ENCODE measurements at places on chromosomes 3 and 15.

DNA sequence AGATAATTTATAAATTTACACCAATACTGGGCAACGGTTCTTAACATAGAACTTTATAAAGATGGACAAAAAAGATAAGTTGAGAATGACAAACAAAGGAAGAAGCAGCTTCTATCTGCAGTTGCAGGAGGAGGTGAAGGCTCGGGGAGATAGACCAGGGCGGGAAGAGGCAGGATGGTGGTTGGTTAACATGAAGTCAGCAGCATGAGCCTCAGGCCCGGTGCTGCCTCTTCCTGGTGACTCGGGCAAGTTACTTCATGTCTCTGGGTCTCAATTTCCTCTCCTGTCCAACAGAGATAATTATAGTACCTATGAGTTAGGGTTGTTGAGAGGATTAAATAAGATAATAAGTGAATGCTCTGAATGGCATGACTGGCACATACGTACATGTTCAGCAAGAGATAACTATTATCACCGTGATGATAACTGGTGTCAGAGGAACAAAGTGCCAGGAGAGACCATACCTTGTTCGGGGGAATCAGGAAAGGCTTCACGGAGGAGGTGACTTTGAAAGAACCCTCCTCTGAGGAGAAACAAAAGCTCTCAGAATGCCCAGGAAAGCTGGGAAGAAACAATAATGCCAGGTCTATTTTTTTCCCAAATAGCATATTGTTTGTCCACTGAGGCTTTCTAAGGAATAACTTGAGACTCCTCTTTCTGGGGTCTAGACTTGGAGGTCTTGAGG lies 4.4 kb downstream of the PAK6 start:
- no peak for DNase-seq

- DNase-seq: no peak
These were observed 486.0 kb upstream of the ADAMTS9 start for GRCh38 chr3:65173841-65174240.

GRCh38 chr15:68434021-68434420 lies 2.1 kb upstream of the ITGA11 start:
- DNase-seq: no peak

- DNase-seq: no peak
These were observed 87.4 kb downstream of the FNDC3B start for GRCh38 chr3:172126741-172127140.

GRCh38 chr15:38636597-38636996 lies 72.0 kb upstream of the RASGRP1 start:
- DNase-seq: no peak

DNA sequence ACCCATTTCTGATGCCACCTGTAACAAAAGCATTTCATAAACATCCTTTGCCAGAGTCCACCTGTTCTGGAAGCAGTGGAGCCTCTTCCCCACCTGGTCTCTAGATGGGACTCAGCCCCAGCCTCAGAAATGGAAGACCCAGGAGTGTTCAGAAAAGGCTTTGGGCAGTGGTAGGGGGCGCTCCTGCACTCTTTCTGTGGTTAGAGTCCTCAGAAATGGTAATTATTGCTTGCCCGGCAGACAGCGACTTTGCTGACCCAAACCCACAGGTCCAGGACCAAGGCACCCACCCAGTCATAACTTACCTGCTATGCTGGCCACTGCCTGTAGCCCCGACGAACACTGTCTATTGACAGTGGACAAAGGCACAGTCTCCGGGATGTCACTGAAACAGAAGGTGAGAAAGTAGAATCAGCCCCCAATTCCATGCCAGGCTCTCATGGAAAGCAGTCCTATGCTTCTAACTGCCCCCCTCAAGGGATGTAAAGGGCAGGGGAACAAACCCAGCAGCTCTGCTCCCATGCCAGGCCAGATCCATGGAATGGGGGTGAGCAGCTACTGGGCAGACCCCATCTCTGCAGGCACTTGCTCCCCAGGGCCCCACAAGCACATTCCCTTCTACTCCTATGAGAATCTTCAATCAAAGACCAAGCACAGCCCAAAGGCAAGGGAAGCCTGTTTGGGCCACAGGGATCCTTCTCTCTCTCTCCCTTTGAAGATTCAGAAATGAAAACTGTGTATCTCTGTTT lies 5.1 kb downstream of the ACAA1 start:
- no peak for DNase-seq

- no peak for DNase-seq
These were observed 7.2 kb downstream of the SUSD5 start for GRCh38 chr3:33211444-33211843.

GRCh38 chr3:197598404-197598980 lies 42.7 kb upstream of the BDH1 start:
- no peak for DNase-seq

DNA sequence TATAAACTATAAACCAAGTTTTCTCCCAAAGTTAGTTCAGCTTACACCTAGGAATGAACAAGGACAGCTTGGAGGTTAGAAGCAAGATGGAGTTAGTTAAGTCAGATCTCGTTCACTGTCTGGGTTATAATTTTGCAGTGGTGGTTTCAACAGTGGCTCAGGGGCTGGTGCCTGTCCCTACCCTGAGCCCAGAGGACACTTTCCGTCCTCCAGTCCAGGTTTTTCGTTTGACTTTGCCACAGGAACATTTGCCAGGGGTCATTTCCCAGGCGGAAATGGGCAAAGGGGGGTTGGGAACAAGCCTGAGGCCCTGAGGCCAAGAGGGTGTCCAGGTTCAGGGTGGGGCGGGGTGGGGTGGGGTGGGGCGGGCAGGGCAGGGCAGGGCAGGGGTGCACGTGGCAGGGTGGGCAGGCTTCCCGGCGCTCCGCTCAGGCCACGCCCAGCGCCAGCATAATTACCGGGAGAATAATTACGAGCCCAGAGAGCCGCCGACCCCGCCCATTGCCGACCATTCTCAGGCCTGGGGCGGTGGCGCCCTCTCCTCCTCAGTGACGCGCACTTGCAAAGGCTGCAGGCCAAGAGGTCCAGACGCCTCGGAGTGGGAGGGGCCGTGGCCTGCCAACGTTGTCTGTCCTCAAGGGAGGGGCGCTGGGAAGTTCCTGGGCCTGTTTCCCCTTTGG lies 70.4 kb downstream of the KLF13 start:
- DNase-seq: peak; percentile 49

- no peak for DNase-seq
These were observed 91.5 kb downstream of the ITPR1 start for GRCh38 chr3:4584456-4585249.

GRCh38 chr3:56366641-56367162 lies 101.6 kb downstream of the ERC2 start:
- no peak for DNase-seq

DNA sequence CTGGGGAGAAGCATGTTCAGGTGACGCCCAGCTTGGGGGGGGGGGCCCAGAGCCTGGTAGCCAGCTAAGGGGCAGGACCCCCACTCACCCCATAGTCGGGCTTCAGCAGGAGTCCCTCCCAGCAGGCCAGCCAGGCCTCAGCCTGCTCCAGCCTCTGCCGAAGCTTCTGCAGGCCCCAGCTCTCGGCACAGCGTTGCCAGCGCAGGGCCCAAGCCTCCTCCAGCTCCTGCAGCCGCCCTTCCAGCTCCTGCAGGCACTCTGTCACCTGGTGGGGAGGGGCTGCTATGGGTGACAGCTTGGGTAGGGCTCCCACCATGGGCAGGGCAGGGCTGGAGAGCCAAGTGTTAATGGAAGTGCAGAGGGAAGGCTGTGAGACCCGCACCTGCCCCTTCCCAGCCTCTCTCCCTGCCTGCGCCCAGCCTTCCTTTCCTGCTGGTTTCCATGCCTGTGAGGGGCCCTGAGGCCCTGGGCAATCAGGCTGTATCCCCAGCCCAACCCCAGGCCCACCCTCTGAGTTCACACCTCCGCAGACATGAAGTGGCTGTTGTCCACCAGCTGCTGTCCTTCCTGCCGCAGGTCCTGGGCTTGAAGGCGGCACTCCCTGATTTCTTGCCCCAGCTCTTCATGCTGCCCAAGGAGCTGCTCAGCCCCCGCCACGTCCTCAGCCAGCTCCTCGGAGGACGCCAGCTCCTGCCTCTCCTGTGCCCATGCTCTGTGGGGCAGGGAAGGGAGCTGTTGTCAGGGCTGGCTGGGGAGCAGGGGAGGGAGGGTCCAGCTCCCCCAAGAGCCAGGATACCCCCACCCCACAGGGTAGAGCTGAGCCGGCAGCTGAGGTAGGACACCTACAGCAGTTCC lies 14.3 kb downstream of the PLA2G4B start:
- DNase-seq: no peak

GRCh38 chr3:174955513-174956016 lies 96.4 kb downstream of the NAALADL2 start:
- no peak for DNase-seq

- no peak for DNase-seq
These were observed 7.7 kb downstream of the CCR5 start for GRCh38 chr3:46378426-46378942.

- no peak for DNase-seq
These were observed 126.5 kb downstream of the DTWD1 start for GRCh38 chr15:49747340-49747739.

DNA sequence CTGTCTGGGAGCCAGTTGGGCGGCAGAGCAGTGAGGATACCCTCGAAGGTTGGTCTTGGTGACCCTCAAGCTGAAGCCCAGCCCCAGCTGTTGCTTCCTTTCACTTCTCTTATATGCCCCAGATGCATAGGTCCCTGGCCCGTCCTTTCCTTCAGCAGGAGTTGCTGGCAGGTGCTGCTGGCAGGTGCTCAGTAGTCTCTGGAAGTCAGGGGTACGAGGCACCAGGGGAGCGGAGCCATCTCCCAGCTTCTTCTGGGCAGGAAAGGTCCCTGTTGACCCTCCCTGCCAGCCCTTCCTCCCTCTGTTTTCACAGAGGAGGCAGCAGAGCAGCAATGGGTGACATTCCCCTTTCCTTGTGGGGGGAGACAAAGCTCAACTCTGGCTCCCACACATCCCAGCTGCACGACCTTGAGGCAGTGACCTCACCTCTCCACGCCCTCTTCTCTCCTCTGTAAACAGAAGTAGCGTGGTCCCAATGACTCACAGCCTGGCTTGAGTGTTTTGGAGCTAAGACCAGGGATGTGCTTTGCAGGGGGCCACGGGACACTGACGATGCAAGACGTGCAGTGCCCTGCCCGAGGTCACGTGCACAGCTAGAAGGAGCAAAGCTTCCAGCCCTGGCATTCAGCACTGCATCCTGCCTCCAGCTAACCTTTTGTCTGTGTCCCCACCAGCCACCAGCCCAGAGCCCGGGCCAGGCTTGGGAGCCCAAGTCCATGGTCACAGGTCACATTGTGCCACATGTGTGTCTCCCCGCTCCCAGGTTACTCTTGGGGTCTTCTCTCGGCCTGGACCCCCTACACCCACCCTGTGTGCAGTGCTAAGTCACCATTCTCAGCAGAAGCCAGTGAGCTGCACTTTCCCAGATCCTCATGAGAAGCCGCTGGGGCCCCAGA lies 49.7 kb downstream of the SLC6A6 start:
- no peak for DNase-seq

DNA sequence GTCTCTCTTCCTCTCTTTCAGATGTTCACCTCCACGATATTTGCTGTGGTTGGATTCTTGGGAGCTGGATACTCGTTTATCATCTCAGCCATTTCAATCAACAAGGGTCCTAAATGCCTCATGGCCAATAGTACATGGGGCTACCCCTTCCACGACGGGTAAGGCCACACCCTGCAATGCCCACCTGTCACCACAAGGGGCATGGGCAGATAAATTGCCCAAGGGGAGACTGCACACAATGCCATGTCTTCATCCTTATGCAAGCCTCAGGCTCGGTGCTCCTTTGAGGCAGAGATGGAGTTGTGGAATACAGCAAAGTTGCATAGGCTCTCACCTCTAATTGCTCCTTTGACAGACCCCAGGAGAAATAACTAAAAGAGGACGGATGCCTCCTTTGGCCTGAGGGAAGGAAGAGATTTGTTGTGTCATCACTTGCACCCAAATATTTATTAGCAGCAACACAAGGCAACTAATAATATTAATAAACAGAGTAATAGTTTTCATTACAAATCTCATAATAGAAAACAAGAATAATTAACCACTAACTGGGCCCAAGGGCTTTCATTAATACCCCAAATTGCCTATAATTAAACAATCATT lies 13.2 kb downstream of the TM4SF4 start:
- no peak for DNase-seq

GRCh38 chr15:60128000-60128376 lies 123.9 kb downstream of the FOXB1 start:
- DNase-seq: no peak

- DNase-seq: no peak
These were observed 32.0 kb downstream of the PIK3CA start for GRCh38 chr3:179179979-179180759.

DNA sequence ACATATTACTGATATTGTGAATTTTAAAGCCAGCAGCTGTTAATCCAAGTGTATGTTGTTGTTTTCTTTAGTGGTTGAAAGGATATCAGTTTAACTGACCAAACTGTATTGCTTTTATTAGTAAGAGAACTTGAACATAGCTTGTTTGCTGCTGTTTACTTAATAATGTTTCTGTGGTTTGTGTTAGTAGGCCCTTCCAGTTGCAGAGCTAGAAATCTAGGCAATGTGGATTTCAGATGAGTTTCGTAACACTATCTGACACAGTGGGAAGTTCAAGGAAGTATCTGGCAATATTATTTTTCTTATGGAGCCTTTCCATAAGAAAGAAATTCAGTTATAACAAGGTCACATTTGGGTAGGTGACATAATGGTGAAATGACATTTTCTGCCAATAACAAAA lies 18.5 kb downstream of the ZNF609 start:
- no peak for DNase-seq

GRCh38 chr15:99466701-99467337 lies 99.0 kb upstream of the MEF2A start:
- no peak for DNase-seq

DNA sequence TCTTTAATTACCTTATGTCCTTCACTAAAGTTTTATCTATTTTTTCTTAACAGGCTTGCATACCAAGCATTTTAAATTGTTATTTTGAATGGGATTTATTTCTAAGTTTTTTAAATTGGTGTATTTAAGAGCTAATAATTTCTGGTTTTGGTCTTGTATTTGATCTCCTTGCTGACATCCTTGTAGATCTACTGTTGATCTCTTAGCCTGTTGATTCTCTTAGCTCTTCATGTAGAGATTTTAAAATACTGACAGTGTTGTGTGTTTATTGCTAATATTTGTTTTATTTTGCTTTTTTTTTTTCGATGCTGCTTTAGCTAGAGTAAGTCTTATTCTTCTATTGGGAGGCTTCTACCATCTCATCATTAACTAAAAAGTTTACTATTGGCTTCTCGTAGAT lies 65.5 kb downstream of the PLCL2 start:
- no peak for DNase-seq

DNA sequence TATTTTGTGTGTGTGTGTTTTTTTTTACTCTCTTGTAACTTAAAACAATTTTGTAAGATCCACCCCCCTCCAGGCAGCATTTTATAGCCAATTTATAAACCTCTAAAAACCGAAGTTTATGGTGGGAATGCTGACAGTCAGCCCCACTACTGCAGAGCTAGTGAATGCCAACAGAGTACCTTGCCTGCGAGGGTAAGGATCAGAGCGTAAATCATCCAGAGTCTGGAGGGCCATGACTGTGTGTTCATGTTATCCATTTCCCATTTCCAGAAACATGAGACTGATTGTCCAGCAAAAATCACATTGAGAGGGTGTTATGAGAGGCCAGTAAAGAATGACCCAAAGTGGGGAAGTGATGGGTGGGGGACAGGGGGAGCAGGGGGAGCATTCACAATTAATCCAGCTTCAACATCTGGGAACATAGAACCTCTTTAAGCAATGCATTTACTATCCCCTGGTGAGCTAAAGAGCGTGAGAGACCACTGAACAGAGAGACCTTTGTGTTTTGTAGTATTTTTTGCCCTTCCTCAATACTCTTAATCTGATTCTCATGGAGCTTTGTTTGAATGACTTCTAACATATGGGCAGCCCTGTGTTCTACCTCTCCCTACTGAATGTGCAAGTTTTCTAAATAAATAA lies 464.5 kb downstream of the RBMS3 start:
- no peak for DNase-seq

Data from esophagus squamous epithelium (tissue), 5 donors.